ENCODE measurements at places on chromosomes 4 and X.

- no peak for DNase-seq
Measured at GRCh38 chr4:177010418-177010817, 217.7 kb upstream of the VEGFC start.

GRCh38 chr4:2943364-2944090 is 19.7 kb downstream of the NOP14 start:
- no peak for DNase-seq

GRCh38 chr4:119675391-119675790 is 46.8 kb upstream of the PDE5A start:
- DNase-seq = no peak

- DNase-seq = peak; percentile 40
Measured at GRCh38 chr4:76729980-76730379, 168.0 kb downstream of the SOWAHB start.
